Daoy (cell line): ENCODE measurements at places on chromosomes 7 and 10. TPM values are rescaled to one million over a fixed set of nuclear protein-coding genes. Genes with fewer than 3 reads are reported as not detected.

LRIT1 gene
- total RNA-seq = not detected in 2 replicates

EGFR gene
- 58.2 and 66.6 TPM in 2 replicates for total RNA-seq

CEP41 gene
- total RNA-seq = 33.1 and 43.9 TPM in 2 replicates

UNCX gene
- not detected in 2 replicates for total RNA-seq

PTF1A gene
- total RNA-seq = not detected in 2 replicates

CRHR2 gene
- not detected in 2 replicates for total RNA-seq

SPDYE8 gene
- not detected in 2 replicates for total RNA-seq

SUFU gene
- total RNA-seq = 0.40 and 0.60 TPM in 2 replicates

ADCYAP1R1 gene
- total RNA-seq = 0.17 and 0.24 TPM in 2 replicates

NPSR1 gene
- total RNA-seq = not detected in 2 replicates

C7orf33 gene
- not detected in 2 replicates for total RNA-seq

CRYGN gene
- total RNA-seq = 0.17 TPM in 1 of 2 replicates, not detected in the other

DNA sequence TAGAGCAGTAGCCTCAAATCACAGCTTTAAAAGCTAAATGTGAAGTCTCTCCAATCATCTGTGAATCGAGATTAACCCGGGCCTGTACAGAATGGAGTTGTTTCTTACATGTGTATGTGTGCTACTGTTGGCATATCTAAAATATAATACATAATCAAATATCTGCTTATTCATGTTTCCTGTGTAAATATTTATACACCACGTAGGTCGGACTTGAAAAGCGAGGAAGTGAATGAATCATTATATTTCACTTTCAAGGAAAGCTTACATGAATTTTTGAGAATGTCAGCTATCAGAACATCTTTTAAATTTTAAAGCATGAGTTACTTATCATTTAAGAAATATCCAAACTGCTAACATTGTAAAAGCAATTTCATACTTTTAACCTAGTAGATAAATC is 233.3 kb downstream of the SLC25A13 start:
- DNase-seq = no peak

DNA sequence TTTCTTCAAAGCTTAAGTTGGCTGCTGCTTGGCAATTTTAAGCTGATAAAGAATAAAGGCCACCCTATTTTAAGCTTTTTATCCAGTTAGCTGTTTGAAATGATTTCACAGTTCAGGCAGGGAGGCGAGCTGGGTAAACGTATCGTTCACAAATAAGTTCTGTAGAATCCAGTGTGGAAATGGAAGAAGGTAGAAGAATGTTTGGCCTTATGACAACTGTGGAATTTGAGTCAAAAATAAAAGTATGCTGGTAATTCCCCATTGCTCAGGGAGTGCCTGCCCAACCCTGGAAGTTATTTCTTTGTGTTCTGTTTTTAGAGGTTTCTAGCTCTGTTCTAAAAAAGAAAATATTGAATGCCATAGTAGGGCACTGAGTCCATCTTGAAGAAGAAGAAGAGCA is 113.1 kb downstream of the ARL4A start:
- DNase-seq = no peak

- no peak for DNase-seq
Observed at GRCh38 chr10:80281292-80281691, 8.2 kb downstream of the MAT1A start.

GRCh38 chr7:27324246-27324645 is 81.6 kb downstream of the EVX1 start:
- no peak for DNase-seq

GRCh38 chr7:1251796-1252539 is 19.3 kb downstream of the UNCX start:
- no peak for DNase-seq

DNA sequence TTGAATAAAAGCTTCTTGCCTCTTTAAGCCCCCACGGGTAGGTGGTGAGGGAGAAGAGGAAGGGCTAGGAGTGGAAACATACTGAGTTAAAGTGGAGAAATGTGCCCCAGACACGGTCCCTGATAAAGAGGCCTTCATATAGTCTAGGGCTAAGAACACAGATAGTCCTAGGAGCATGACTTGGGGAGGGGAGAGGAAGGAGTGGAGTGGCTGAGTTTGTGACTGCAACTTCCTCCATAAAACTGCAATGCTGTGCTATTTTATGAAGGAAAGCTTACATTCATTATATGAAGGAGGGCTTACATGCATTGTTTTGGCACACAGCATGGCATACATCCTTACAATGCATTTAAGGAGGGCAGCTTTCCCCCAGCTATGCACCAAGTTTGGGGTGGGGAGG is 1129.4 kb upstream of the LRRTM3 start:
- no peak for DNase-seq

GRCh38 chr10:42933448-42934340 is 143.2 kb upstream of the RET start:
- peak; percentile 42 for DNase-seq

GRCh38 chr10:132532749-132533560 is 4.6 kb upstream of the INPP5A start:
- peak; percentile 90 for DNase-seq

- DNase-seq = peak; percentile 8
Observed at GRCh38 chr7:96826089-96826488, 116.4 kb upstream of the SEM1 start.

GRCh38 chr7:140640727-140641523 is at the start of gene DENND2A:
DENND2A (minus strand) TSS chr7:140640813; CDS start chr7:140602397, 38,416 bp downstream.
- DNase-seq = peak; percentile 67

DNA sequence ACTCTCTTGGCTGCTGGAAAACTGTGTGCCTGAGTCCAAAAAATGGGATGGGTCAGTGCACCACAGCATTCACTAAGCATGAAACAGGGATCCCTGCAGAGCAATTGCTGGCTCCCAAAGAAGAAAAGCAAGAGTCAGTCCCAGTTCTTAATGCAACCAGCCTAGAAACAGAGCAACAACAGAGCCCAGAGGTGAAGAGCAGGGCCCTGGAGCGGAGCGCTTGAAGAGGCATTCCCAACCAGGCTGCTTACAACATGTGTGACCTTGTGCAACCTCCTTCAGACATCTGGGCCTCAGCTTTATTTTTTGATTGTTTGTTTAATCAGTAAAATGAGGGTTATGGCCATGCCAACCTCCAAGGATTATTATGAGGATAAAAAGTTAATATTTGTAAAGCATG is 543.7 kb upstream of the COBL start:
- DNase-seq = no peak

- DNase-seq = no peak
Observed at GRCh38 chr10:58714409-58714808, 201.7 kb downstream of the BICC1 start.

GRCh38 chr7:15557686-15558085 is 4.1 kb downstream of the AGMO start:
- no peak for DNase-seq

GRCh38 chr7:114922026-114922651 is at the start of gene MDFIC:
MDFIC (plus strand) TSS chr7:114922094; CDS start chr7:114923034, 940 bp downstream.
- DNase-seq = peak; percentile 87

DNA sequence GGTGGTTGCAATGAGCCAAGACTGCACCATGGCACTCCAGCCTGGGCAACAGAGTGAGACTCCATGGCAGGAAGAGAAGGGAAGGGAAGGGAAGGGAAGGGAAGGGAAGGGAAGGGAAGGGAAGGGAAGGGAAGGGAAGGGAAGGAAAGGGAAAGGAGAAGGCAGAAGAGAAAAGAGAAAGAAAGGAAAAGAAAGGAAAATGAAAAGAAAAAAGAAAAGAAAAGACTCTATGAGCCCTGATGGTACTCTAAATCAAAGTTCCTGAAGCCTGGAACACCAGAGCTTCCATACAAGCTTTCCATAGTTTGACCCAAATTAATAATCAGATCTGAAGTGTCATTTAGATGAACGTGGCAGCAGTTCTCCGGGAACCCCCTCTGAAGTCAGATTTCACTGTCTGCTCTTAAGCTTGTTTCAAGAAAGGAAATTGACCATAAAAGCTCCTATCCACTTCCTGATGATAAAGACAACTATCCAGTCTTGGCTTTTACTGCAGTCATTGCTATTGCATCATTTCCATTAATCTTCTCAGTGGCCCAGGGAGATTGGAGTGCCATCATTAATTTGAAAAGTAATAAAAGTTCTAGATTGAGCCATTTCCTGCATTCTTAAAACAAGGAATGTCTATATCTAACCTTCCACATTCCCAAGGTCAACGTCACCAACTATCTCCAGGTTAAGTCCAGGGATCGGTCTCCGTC is 44.2 kb upstream of the FRMD4A start:
- DNase-seq = no peak

- no peak for DNase-seq
Observed at GRCh38 chr7:70523989-70524351, 608.0 kb upstream of the GALNT17 start.

DNA sequence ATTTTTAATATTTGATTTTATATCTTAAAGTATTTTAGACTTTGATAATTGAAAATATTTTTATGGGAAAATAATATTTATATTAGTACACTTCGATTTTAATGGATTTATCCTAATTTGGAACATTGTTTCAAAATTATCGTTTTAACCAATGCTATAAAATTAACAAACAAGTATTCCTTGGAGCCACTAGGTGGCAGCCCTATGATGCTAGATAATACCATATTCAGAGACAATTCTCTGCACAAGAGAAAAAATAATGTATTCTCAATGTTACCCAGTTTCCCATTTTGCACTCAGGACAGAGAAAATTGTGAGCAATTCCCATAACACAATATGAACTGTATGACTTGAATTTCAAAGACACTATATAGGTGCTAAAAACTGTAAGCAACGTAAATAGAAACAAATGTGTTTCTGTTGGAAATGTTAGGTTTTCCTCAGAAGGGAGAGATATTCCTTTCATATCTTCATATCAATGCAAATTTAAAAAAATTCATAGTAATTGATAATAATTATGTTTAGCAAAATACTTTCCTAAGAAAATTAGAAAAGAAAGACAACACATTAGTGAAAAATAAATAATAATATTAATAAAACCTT is 237.8 kb downstream of the SEMA3E start:
- DNase-seq = peak; percentile 47

- no peak for DNase-seq
Observed at GRCh38 chr7:15326044-15326644, 235.7 kb downstream of the AGMO start.

DNA sequence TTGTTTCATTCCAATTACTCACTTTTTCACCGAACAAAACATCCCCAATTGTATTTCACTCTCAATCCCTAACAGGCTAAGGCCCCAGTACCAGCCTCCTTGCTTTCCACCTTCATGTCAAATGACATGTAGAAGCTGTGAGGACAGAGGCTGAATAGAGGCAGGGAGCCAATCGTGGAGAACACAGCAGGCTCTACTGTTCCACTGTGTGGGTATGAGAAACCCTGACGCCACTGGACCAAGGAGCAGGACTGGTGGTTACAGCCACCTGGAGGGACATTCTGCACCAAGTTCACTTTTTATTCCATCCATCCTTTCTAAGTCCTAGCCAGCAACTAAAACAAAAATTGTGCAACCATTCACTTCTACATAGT is 502.8 kb downstream of the SORCS1 start:
- DNase-seq = no peak

GRCh38 chr7:138204285-138204981 is 128.2 kb downstream of the AKR1D1 start:
- no peak for DNase-seq

DNA sequence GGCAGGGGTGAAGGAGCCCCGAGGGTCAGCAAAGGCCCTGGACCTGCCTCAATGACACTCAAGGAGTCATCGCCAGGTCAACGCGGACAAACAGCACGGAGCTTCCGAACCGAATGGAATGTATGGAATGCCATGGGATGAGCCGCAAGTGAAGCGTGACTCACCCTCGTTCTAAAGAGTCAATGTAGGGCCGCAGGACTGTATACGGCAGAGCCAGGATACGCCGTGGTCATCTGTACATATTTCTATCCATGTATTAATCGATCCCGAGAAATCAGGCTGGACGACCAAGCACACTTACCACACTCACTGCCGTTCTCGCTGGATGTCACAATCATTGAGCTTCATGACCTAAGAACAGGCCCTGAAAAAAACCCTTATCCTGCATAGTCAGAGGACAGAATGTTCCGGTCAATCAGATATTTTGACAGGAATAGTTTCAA is 4.3 kb downstream of the SNX8 start:
- peak; percentile 90 for DNase-seq

- no peak for DNase-seq
Observed at GRCh38 chr10:105743343-105744056, 1102.4 kb downstream of the SORCS3 start.

DNA sequence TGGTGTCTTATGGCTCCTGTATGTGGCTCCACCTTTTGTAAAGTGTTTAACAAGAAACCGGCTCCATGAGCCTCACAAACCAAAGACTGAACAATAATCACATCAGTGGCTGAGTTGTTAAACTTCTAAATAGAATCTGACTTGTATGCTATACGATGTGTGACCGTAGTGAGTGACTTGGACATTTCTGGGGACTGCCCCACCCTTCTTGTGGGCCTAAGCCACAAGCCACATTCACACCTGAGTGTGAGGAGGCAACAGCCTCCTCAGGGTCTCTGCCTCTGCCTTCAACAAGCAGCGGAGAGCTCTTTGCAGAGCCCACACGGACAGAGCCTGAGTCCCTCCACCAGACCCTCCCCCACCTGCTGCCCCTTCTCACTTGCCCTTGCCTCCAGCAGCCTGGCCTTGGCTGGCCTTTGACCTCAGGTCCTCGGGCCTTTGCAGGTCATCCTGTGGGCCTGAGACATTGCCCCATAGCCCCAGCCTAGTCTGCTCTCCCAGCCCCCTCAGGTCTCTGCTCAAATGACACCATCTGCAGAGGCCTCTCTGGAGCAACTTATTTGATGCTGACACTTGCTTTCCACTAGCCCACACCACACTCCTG is 156.8 kb upstream of the TNS3 start:
- no peak for DNase-seq

DNA sequence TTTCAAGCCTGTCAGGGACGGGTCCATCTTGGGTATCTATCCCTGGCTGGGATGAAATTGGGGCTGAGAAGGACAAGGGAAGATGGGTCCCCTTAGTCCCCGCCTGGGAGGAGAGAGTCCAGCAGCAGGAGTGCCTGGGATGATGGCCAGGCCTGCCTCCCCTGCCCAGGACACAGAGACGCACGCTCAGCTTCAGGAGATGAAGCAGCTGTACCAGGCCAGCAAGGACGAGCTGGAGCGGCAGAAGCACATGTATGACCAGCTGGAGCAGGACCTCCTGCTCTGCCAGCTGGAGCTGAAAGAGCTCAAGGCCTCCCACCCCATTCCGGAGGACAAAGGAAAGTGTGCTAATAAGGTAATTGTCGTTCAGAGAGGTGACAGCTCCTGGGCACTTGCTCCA is 15.4 kb downstream of the CCDC136 start:
- DNase-seq = no peak

- DNase-seq = no peak
Observed at GRCh38 chr7:87231711-87232110, 12.2 kb upstream of the TMEM243 start.

GRCh38 chr10:33800545-33800944 is 466.1 kb upstream of the NRP1 start:
- DNase-seq = no peak

- no peak for DNase-seq
Observed at GRCh38 chr7:104007614-104008013, 18.2 kb upstream of the RELN start.
